Activated T-helper 17 cell treated with anti-CD3 and anti-CD28 coated beads, Interleukin-2, amount 50 U/mL, for 72 hours (primary cell): ENCODE measurements at places on chromosomes 13 and 19.
A peak's percentile ranks its signal among the peaks of the same experiment; 100 is the strongest.

- no peak overlapping the region for H3K27ac ChIP-seq
- no peak overlapping the region for H3K4me3 ChIP-seq
- no peaks in the 10 kb centered on the region for H3K36me3 ChIP-seq
- ATAC-seq: no peak
- H3K4me1 ChIP-seq: no peaks in the 10 kb centered on the region
These were observed 199.4 kb upstream of the IPO5 start for GRCh38 chr13:97753942-97754670.

DNA sequence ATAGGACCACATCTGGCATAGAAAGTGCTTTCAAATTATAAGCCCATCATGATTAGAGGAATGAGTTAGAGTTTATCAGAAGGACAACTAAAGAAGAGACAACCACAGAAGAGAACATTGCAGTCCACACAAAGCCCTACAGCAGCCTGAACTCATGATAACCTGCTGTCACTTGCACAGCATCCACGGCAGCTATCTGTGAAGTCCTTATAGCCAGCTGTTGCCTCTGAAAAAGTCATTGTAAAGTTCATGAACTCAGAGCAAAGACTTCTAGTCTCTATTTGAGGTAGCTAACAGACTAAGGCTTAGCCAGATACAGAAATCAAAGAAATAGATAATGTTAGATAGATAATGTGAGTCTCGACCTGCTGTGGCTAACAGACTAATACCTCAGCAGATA, 450.0 kb downstream of the KLF5 start:
- H3K27ac ChIP-seq: no peak overlapping the region
- peaks cover 5% of the 10 kb centered on the region for H3K27me3 ChIP-seq
- no peak for ATAC-seq
- no peaks in the 10 kb centered on the region for H3K4me1 ChIP-seq
- H3K4me3 ChIP-seq: no peak overlapping the region

DNA sequence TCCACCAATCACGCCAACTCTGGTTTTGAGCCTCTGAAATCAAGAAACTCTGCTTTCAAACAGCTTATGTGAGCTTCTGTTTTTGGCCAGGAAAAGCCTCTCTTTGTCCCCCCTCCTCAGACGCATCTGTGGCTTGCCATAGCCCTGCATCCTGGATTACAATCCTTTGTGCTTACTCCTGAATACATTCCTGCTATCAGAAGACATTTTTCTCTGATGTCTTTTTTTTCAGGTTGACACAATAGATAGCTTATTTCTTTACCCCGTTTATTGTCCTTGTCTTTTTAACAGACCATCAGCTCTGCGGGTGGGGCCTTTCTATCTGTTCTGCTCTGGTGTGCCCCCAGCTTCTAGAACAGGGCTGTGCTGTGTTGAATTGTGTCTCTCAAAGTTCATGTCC, 11.0 kb downstream of the PNMA8B start:
- H3K4me3 ChIP-seq: no peak overlapping the region
- no peak for ATAC-seq
- H3K36me3 ChIP-seq: no peaks in the 10 kb centered on the region
- H3K27me3 ChIP-seq: peaks cover 29% of the 10 kb centered on the region

GRCh38 chr13:25677956-25678355, 306.2 kb downstream of the ATP8A2 start:
- no peak overlapping the region for H3K27ac ChIP-seq
- no peak for ATAC-seq
- no peak overlapping the region for H3K4me3 ChIP-seq
- H3K4me1 ChIP-seq: no peaks in the 10 kb centered on the region
- no peaks in the 10 kb centered on the region for H3K36me3 ChIP-seq

- H3K36me3 ChIP-seq: no peaks in the 10 kb centered on the region
- H3K4me3 ChIP-seq: no peak overlapping the region
- no peak for ATAC-seq
- H3K4me1 ChIP-seq: peaks cover 6% of the 10 kb centered on the region
These were observed 1.1 kb downstream of the CACNG7 start for GRCh38 chr19:53910170-53910518.

DNA sequence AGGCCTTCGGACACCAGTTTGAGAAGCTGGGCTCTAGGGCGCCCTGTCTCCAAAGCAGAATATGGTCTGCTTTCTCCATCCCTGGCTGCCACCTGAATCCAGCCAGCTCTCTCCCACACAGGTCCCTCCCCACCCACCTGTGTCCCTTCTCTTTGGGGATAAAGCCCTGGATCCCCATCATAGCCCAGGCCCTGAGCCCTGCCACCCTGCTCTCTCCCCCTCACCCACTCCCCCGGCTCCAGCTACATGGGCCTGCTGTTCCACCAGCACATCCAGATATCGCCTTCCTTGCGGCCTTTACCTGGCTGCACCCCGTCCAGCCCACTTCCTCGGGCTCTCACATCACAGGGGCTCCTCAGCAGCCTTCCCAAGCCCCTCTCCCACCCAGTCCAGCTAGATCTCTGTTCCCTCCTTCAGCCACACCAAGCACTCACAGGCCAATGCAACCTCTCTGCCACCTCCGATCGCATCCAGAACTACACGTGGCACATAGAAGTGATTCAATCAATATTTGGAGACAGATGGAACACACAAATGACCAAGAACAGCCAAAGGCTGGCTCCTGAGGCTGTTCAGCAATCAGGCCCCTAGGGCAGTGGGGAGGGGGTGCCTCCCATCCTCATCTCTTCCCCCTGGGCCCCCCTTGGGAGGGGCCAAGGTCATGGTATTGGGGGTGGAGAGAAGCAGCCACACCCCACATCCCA, 7.6 kb downstream of the AKT2 start:
- H3K27ac ChIP-seq: peak overlapping the region; percentile 68
- ATAC-seq: no peak
- no peaks in the 10 kb centered on the region for H3K27me3 ChIP-seq
- H3K4me1 ChIP-seq: peaks cover 29% of the 10 kb centered on the region
- H3K4me3 ChIP-seq: no peak overlapping the region

DNA sequence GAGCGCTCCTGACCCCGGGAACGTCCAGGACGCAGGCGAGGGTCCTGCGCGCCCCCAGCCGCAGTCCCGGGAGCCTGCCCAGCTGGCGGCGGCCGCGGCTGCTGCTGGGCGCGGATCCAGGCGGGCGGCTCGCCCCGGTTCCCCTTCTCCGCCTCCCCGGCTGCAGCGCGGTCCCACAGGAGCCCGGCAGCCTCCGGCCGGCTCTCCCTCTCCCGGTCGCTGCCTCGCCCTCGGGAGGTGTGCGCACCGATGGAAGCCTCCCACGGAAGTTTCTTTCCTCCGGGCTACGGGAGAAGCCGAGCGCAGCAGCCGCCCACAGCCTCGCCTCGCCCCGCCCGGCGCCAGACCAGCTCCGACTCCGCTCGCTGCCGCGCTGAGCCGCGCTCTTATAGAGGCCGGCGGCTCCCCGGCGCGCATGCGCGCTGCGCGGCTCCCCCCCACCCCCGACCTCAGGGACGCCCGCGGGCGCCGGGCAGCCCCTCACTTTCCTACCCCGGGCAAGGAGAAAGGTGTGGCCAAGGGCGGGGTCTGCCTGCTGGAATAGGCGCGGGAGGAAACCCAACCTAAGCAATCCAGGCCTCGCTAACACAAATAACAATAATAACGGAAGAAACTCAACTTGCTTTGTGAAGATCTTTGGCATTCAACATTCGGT, at the start of gene SHISA2:
Gene SHISA2 (minus strand): TSS at position 360 of the 655 bp plus-strand sequence. CDS start 1,041 bp downstream, outside the sequence.
- ATAC-seq: peak; percentile 83
- H3K27me3 ChIP-seq: peaks cover 23% of the 10 kb centered on the region

- no peak for ATAC-seq
- no peaks in the 10 kb centered on the region for H3K4me1 ChIP-seq
- peaks cover 8% of the 10 kb centered on the region for H3K27me3 ChIP-seq
- H3K27ac ChIP-seq: no peak overlapping the region
- no peaks in the 10 kb centered on the region for H3K36me3 ChIP-seq
These were observed 46.2 kb downstream of the SKA3 start for GRCh38 chr13:21130116-21130515.

DNA sequence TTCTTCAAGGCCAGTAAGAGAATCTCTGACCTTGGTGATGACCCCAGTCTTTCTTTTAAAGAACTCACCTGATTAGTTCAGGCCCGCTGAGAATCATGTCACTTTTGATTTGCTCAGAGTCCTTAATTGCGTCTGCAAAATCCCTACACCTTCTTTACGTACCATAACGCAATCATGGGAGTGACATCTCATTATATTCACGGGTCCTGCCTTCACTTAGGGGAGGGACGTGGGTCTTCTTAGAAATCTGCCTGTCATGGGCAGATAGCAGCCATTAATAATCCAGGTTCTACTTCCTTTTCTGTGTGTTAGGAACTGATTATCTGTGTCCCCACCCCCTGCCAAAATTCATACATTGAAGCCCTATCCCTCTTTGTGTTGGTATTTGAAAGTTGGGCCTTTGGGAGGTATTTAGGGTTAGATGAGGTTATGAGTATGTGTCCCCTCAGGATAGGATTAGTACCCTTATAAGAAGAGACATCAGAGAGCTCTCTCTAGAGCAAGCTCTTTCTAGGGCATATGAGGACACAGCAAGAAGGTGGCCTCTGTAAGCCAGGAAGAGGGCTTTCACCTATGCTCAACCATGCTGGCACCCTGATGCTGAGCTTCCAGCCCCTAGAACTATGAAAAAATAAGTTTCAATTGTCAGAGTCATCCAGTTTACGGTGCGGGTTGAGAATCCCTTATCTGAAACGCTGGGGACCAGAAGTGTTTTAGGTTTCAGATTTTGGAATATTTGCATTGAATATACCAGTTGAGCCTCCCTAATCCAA, 9.9 kb downstream of the TPP2 start:
- H3K36me3 ChIP-seq: peaks cover 97% of the 10 kb centered on the region
- ATAC-seq: no peak
- no peak overlapping the region for H3K4me3 ChIP-seq
- peaks cover 35% of the 10 kb centered on the region for H3K4me1 ChIP-seq
- H3K27me3 ChIP-seq: no peaks in the 10 kb centered on the region

- peaks cover 72% of the 10 kb centered on the region for H3K36me3 ChIP-seq
- H3K4me1 ChIP-seq: peaks cover 12% of the 10 kb centered on the region
- peak; percentile 90 for ATAC-seq
- H3K27me3 ChIP-seq: no peaks in the 10 kb centered on the region
- H3K4me3 ChIP-seq: peak within 1 kb of the TSS; percentile 94
- H3K27ac ChIP-seq: peak within 1 kb of the TSS; percentile 99
These were observed at the start of gene ZNF274 for GRCh38 chr19:58182989-58183816. Gene ZNF274, plus strand, starts transcription at chr19:58183061. Its CDS starts 905 bp downstream, at chr19:58183966.

DNA sequence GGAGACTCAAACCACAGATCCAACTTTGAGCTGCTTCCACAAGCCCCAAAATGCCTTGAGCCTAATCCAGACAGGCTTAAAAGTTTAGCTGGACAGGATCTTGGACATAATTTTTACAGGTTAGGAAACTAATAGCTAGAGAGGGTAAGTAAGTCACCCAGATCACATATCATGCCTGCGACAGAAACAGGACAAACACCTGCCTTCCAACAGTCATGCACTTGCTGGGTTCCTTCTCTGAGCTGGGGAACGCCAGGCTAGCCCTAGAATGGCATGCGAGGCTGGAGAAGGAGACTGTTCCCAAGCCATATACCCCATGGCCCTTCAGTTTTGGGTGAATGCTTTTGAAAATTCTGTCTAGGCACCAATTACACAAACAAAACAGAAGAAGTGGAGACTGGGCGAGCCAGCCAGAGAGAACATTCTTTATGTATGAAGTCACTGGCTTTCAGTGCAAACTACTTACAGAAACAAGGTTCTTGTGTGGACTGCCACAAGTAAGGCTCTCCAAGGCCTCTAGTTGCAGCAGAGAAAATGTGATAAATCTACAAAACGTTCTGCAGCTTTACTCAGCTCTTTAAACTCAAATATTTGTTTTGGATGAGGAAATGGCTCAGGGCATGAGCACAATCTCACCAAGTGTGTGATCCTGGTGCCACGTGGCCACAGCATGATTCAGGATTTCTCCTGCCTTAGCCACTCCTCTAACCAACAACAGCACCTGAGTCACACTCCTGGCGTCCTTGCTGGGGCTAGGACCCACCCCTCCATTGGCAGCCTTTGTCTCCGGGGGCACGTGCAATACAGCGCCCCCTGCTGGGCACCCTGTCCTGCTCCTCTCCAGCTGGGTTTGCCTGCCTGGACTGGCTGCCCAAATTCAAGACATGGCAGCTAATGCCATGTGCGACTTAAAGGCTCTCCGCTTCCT, 73.4 kb upstream of the UBL3 start:
- peak; percentile 98 for ATAC-seq
- no peak overlapping the region for H3K4me3 ChIP-seq
- no peaks in the 10 kb centered on the region for H3K27me3 ChIP-seq
- H3K27ac ChIP-seq: no peak overlapping the region
- H3K4me1 ChIP-seq: no peaks in the 10 kb centered on the region

GRCh38 chr13:97948041-97948440, 5.4 kb upstream of the IPO5 start:
- H3K27ac ChIP-seq: no peak overlapping the region
- no peak overlapping the region for H3K4me3 ChIP-seq
- H3K4me1 ChIP-seq: no peaks in the 10 kb centered on the region
- no peak for ATAC-seq
- peaks cover 3% of the 10 kb centered on the region for H3K27me3 ChIP-seq

GRCh38 chr13:76439546-76439945, 446.7 kb downstream of the KCTD12 start:
- ATAC-seq: no peak
- H3K36me3 ChIP-seq: no peaks in the 10 kb centered on the region
